Stimulated activated CD4-positive, alpha-beta T cell treated with anti-CD3 and anti-CD28 coated beads, Interleukin-12 subunit alpha, Interleukin-12 subunit beta, amount 100 ng/mL, for 48 hours (primary cell): ENCODE measurements at places on chromosomes 2 and 18.

DNA sequence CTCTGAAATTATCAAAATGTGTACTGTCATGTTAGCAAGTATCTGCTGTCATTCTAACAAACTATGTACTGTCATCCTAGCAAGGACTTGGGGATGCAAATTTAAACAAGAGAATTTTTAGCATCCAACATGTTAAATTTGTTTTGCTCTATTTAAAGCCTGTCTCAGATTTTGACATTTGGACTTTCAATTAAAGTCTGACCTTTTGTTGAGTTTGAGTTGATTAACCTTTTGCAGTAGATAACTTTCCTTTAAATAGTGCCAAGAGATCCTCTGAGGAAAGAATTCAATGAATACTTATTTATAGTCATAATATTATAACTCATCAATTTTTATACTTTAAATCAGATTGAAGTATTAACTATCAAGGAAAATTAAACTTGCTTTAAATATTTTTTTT is 80.2 kb downstream of the TDRD15 start:
- DNase-seq: no peak

DNA sequence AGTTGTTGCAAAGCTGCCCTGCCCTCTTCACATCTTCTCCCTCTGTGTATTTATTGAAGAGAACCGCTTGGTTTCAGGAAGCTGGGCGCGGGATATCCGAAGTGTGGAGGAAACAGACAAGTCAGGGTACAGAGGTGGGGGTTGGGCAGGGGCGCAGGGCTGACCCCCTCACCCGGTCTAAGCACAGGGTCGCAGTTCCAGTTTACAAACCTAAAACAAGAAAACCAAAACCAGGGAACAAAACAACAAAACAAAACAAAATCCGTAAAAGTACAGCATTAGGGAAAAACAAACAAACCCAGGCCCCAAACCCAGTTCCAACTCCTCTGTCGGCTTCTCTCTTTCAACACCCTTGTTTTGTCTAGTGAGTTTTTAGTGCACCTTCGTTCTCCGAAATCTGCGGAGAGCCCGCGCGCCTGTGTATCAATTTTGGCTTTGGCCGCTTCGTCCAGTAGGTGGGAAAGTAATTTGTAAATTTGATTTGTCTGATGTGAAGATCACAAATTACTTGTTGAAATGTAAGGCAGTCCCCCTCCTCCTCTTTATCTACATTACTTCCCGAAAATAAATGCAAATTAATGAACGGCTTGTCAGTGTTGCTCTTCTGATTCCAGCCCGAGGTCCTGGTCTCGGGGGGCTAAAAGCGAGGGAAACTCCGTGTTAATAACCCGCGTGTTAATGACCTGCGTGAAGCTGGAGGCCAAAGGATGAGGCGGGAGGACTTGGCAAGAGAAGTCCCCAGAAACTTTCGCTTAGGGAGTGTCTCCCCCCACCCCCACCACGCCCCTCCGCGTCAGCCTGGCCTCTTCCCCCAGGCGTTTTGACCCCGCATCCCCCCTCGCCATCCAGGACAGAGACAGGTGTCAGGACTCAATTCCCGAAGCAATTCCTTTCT is 6.9 kb downstream of the OTX1 start:
- no peak for DNase-seq

DNA sequence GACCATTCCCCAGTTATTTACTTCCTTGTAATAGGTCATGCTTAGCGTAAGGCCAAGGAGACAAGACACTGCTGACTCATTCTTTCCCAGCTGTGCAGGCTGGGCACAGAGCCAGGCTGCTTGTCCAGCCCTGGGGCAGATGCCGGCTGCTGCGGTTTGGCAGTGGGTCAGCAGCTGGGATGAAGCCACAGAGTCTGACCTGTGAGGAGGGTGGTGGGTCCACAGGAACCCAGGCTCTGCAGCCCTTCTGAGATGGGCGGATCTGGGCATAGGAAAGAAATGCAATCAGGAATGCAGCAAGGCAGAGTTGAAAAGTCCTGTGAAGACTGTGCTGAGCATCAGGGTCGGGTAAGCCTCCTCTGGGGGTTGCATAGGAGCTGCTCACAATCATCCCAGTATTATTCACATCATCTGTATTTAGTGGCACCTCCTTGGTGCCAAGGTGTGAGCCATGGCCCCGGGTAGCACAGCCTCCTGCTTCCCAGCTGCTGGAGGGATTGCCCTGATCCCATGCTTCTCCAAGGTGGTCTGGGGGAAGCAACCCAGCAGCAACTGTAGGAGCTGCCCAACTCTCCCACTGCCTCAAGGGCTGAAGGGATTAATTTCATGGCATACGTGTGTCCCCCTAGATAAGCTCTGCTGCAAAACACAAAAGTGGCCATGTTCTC is 139.0 kb downstream of the DDX1 start:
- DNase-seq: no peak

DNA sequence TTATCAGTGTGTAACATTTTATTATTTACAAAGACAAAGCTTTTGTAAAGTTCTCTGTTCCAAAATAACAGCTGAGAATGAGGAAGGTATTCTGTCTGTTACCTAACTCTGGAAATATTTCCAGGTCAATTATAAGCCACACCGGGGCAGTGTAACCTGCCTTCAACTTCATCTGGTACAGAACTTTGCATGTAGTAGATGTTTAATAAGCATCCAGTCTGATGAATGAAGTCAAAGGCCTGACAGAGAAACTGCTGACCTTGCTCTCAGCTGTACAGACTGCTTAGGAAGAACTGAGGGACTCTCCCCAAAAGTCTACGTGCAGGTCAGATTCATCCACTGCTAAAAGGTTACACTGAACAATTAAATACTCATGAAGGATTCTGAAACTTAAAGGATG is 43.3 kb downstream of the WDFY1 start:
- DNase-seq: no peak

DNA sequence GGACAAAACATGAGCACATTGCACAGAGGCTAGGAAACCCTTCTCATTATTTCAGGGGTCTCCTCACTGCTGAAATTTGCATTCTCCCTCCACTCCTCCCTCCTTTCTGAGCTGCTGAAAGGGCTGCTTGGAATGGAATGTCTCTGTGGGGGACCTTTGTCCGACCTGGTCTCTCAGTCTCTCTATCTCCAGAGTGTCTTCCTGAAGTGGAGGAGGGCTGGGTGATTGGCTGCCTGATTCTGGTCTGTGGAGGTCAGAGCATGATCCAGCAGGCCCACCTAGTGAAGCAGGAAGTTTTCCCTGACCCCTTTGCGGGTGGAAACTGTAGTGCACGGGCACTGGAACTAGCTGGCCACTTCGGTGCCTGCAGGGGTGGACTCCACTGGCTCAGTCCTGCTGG is 560.5 kb upstream of the HS6ST1 start:
- DNase-seq: no peak

DNA sequence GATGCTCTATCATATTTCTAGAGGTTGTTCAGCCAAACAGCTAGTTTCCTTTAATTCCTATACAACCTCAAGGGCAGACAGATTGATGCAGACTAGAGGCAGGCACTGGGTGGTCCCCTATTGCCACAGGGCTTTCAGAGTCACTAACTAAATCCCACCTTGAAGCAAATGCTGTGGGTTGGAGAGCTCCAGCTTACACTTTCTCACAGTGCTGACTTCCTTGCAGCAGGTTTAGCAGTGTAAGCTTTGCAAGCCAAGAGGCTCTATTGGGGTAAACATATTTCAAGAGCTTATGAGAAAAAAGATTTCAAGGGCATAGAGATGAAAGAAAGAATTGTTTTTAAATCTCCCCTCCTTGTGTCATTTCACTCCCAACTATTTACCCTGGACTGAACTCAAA is 366.5 kb upstream of the CRIM1 start:
- DNase-seq: no peak

GRCh38 chr2:58834404-58834803 is 593.3 kb upstream of the FANCL start:
- no peak for DNase-seq
